ENCODE measurements at places on chromosomes 13 and 19.

DNA sequence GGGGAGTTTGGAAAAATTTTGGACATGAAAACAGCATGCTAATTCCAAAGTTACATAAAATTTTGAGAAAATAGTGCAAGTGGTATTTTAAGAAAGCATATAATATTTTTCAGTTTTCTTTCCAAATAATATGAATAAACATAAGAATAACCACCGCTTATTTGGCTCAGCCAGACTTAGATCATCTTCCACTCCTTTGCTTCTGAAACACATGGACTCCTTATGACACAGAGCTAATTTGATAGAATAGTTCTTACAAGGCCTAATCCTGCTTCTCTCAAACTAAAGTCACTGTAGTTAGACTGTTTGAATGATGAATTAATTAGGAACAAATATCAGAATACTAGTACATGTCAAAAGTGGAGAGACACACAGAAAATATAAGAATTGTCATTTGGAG is 165.5 kb downstream of the POSTN start:
- no peak for DNase-seq

DNA sequence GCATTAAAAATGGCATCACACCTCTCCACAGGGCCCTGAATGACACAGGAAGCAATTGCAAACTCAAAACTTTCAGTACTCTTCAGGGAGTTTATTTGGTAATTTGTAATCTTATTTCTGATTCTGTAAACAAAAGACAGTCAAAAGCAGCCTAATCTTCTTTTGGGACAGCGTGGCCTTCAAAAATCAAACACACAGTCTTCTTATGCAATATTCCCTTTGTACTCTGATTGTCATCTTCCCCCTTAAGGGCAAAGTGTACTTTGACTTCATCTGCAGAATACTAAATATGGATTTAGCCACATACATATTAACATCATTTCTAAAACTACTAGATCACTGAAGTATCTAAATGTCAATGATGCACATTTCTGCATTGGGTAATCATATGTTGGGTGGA is 322.0 kb downstream of the MZT1 start:
- no peak for DNase-seq

GRCh38 chr19:2249880-2250765 is 1.0 kb downstream of the AMH start:
- peak; percentile 27 for DNase-seq

- DNase-seq, result no peak
These were observed 28.1 kb upstream of the ZNF331 start for GRCh38 chr19:53509845-53510244.

DNA sequence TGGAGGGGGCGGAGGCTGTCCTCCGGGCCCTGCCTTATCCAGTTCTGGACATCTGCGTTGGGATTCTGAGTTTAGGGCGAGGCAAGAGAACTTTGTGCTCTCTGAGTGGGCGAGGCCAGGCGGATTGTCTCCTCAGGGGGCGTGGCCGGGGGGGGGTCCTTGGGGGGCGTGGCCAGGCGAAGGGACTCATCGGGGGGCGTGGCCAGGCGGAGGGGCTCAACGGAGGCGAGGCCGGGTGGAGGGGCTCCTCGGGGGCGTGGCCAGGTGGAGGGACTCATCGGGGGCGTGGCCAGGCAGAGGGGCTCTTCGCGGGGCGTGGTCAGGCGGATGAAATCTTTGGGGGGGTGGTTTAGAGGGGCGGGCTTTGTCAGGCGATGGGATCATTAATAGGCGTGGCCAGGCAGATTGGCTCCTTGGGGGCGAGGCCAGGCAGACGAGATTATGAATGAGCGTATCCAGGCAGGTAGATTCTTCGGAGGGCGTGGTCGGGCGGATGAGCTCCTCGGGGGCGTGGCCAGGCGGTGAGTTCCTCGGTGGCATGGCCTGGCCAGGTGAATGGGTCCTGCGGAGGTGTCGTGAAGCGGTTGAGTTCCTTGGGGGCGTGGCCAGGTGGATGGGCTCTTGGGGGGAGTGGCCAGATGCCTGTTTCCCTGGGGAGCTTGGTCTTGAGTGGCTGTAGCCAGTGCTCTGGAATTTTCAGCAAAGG is 10.3 kb upstream of the CACNG7 start:
- no peak for DNase-seq

- DNase-seq, result no peak
These were observed 11.8 kb upstream of the PABPC3 start for GRCh38 chr13:25084096-25084495.

GRCh38 chr19:53961523-53962356 is 997 bp upstream of the CACNG8 start:
- no peak for DNase-seq

GRCh38 chr19:27392027-27392632 is 1820.8 kb downstream of the UQCRFS1 start:
- DNase-seq, result peak; percentile 27

- no peak for DNase-seq
These were observed 1399.2 kb upstream of the ATXN8OS start for GRCh38 chr13:68708336-68708908.

DNA sequence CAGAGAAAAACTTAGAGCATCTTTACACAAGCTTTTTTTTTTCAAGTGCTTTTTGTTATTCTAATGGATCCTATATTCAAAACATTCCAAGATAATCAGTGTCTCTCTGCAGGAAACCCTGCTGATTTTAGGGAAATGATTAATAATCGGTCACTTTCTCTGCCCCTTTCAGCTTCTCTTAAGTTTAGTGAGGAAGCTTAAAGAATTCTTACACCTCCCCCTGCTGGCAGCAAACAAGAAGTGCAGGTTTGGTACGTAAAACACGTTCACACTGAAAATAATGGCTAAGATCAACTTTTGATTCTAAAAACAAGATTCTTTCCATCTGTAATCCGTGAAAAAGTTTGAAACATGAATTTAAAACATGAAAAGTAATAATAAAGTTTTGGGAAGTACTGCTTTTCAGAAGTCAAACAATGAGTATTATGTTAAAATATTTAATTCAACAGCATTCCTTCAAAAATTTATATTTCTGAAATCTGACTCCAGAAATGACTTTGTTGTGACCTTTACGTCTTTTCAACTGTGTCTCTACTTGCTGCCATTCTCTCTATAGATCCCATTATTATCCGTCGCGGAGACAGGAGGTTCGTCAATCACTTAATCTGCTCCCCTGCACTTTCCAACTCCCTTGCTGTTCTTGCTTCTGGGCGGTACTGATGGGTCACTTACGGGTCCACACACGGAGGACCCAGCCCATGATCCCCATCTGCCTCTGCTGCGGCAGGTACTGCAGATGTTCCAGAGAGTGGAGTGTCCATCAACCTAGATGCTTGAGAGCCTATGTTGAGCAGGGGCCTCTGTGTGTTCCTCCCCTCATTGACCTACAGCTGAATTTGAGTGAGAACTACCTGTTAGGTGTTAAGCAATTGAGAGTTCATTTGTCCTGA is 203.1 kb upstream of the EDNRB start:
- DNase-seq, result peak; percentile 34

- no peak for DNase-seq
These were observed 225.4 kb downstream of the PCCA start for GRCh38 chr13:100314132-100314910.

Measured in left ventricle myocardium superior (tissue), 1 donor.